ENCODE measurements at places on chromosomes 6 and 20.

DNA sequence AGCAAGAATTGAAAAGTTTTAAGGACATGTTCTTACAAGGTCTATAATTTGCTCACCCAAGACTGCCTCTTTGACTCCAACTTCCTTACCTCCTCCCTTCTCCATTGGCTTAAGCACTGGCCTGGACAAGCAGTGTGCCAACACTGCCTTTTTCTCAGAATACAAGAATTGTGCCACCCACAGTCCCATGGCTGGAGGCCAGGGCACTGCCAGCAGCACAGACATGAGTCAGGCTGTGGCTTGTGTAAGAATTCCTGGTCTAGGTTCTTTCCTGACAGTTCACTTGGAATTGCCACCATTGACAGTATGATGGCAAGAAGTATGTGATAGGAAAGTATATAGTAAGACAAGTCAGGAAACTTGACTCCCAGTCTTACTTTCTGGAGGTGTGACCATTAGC, 202.7 kb upstream of the MARCKS start:
- peak; percentile 42 for DNase-seq

GRCh38 chr20:17044891-17045290, 181.9 kb upstream of the PCSK2 start:
- DNase-seq: no peak

GRCh38 chr20:44993343-44993742, 27.0 kb downstream of the STK4 start:
- DNase-seq: no peak

GRCh38 chr6:131952886-131953509, 1.8 kb upstream of the CCN2 start:
- DNase-seq: no peak

DNA sequence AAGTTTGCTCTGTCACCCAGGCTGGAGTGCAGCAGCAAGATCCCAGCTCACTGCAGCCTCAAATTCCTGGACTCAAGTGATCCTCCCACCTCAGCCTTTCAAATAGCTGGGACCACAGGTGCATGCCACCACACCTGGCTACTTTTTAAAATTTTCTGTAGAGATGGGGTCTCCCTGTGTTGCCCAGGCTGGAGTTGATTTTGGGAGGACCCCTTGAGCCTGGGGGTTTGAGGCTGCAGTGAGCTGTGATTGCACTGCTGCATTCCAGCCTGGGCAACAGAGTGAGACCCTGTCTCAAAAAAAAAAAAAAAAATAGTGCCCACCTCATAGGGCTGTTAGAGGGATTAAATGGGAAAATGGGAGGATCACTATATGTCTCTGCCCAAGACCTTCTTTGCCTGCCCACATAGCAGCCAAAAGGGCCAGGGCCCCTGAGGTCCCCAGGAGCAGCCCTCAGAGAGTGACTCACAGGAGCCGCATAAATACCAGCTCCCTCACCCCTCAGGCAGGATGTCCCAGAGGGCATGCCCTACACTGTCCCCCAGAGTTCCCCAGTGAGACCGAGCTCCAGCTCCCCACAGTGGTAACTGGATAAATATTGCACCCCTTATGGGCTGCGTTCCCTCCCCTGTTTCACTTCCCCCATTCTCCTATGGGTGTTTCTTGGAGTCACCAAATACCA, 11.7 kb upstream of the MDGA1 start:
- DNase-seq: no peak

DNA sequence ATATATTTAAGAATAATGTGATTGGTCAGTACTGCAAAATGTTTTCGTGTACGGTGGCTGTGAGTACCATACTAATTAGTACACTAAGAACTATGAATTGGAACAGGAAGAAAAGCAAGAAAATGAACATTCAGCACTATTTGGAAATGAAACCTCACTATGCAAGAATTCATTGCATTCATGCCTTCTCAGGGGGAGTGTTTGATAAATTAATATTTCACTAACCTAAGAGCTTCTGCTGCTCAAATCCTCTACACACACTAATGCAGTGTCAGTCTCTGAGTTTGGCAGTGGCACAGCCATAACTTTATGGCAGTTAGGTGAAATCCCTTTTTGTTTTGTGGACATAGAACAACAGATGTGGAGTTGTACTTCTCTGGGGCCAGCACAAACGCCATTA, 60.1 kb downstream of the SLC16A10 start:
- no peak for DNase-seq

- DNase-seq: no peak
Observed at GRCh38 chr20:3932681-3933080, 43.5 kb downstream of the PANK2 start.

DNA sequence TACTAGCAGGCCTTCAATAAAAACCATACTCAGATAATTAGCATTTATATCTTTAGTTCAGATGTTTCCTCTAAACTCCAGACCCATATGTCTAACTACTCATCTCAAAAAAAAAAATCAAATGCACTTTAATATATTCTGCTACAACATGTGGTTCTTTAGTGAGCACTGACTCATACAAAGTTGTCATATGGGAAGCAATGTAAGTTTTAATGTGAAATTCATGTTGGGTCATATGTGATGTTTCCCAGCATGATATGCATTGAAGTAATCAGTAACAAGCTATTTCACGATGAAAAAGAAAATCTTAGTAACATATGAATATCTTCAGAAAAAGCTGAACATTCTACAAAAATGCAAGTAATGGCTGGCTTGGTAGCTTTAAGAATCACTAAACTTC, 859.7 kb upstream of the ADGRB3 start:
- no peak for DNase-seq

DNA sequence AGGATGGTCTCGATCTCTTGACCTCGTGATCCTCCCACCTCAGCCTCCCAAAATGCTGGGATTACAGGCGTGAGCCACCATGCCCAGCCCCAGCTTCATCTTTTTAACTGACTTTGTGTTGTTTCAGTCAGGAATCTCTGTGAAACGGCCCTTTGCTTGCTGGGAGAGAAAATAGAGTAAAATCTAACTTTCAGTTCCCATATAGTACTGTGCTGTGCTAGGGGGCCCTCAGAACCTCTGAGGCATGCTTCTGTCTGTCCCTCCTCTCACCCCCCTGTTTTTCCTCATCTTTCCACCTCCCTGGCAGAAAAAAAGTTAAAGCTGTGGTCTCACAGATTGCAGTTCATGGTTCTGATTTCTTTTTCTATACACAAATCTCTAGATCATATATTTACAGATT, 48.4 kb downstream of the LRP11 start:
- no peak for DNase-seq

- no peak for DNase-seq
Observed at GRCh38 chr6:3744211-3744900, 7.2 kb downstream of the PXDC1 start.

DNA sequence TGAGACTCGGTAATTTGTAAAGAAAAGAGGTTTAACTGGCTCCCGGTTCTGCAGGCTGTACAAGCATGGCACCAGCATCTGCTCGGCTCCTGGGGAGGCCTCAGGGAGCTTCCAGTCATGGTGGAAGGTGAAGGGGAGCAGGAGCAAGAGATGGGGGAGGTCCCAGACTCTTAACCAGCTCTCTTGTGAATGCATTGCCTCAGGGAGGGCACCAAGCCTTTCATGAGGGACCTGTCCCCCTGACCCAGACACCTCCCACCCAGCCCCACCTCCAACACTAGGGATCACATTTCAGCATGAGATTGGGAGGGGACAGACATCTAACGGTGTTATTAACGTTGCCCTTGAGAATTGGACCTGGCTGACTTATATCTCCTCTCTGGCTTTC, 68.6 kb downstream of the PTPN1 start:
- DNase-seq: no peak

GRCh38 chr6:149900620-149901443, 2.9 kb upstream of the RAET1E start:
- DNase-seq: no peak

DNA sequence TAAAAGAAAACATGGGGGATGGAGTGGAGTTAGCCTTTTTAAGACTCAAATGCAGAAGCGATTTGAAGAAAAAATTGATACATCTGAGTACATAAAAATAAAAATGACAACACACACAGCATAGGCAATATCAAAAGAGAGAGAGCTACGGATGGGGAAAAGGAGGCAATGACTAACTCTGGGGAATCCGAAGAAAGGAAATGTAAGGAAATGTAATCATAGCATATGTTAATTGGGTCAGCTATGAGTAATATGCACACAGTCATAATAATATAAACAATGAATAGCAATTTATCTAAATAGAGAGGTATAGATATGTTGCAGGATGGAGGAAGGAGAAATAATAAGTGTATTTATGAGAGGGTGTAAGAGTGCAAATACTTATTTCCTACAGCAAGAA, 83.4 kb downstream of the NOL4L start:
- no peak for DNase-seq

DNA sequence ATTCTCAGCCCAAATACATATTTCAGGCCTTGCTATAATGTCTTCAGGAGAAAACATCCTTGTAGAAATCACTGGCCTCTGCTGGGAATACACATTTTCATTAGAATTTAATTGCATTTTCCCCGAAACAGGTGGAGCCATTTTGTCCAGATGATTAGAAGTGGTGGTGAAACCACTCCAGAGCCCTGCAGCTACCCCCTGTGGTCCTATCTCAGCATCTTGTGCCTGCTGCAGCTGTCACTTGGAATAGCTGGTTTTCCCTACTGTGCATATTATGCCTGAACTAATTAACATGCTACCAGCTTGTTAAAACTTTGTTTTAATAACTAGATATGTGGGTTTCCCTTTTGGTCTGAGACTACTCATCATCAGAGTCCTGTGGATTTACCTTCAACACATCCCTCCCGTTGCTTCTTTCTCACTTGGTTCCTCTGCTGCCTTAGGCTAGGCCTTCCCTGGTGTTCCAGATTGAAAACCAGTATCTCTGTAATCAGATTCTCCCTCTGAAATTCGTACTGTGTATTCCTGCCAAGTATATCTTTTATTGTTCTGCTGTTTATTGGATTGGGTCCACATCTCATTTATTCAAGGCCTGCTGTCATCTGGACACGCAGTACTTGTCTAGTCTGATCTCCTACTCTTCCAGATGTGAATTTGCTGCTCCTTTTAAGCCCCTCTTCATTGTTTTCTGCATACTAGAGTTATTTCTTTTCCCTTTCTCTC, 15.2 kb downstream of the DNAH8 start:
- no peak for DNase-seq

- DNase-seq: no peak
Observed at GRCh38 chr20:53149148-53149889, 177.2 kb downstream of the TSHZ2 start.

GRCh38 chr20:24489631-24490260, 20.3 kb downstream of the SYNDIG1 start:
- DNase-seq: no peak

DNA sequence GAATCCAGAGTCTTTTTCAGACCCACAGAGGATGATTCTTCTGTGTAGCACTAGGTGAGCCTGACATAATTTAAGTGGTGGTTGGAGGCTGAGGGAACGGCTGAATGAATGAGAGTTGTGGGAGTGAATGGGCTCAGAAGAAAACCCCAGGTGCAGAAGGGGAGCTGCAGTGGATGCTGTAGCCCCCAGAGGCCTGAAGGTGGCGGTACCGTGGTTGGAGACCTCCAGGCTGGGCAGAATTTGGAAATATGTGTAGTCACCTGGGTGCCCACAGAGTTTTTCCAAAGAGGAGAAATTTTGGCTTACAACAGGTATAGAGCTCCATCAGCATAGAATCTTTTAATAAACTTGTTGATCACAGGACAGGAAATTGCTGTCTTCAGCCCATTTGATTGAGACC, 6.5 kb upstream of the RAET1G start:
- no peak for DNase-seq

DNA sequence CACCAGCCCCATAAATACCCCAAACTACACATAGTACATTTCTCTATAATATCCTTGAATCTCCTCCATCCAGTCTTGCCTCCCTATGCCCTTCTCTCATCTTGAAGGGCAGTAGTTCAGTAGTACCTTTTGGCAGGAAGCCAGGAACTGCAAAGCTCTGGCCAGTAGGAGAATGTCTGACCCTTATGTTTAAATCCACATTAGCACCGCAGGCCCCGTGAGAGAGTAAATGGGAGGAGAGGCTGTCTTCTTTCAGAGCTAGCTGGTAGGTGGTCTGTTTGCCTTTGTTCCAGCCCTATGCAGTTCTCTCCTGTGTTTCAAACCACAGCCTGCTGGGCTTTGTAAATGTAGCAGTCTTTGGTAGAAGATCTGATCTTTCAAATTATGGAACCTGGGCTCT, 690.7 kb downstream of the DOK5 start:
- no peak for DNase-seq

GRCh38 chr6:139320081-139320480, 28.3 kb upstream of the TXLNB start:
- no peak for DNase-seq

GRCh38 chr6:118283766-118284165, 264.3 kb upstream of the PLN start:
- no peak for DNase-seq

- no peak for DNase-seq
Observed at GRCh38 chr6:15453622-15454021, 207.8 kb downstream of the JARID2 start.

DNA sequence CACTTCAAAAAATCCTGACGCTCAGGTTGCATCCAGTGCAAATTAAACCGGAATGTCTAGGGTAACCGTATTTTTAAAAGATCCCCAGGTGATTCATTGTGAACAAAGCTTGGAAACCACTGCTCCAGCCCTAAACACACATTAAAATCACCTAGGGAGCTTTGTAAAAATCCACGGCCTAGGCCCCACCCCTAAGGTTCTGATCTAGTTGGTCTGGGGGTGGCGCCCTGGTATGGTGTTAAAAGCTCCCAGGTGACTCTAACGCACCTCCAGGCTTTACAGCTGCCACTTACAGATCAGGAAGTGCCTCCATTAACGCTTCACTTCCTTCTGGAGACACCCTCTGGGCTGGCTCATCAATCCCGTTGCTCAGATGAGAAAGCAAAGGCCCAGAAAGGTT, 92.2 kb downstream of the GRM4 start:
- DNase-seq: no peak

DNA sequence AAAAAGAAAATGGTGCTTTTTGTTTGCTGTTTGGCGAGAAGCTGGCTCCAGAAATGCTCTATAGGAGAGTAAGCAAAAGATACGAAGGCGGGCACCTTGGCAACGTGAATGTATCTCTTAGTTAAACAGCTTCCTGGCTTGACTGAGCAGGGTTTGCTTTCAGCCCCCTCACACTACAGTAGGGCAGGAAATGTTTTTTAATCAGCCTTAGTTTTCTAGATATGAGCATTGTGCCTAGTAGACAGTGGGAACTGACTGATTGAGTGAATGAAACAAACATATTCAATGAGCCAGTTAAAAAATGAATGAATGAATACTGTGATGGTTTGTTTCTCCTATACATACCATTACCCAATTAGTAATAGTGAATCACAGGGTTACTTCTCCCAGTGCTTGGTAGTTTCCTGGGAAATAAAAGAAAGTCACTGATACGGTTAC, 19.9 kb downstream of the CAP2 start:
- DNase-seq: no peak

DNA sequence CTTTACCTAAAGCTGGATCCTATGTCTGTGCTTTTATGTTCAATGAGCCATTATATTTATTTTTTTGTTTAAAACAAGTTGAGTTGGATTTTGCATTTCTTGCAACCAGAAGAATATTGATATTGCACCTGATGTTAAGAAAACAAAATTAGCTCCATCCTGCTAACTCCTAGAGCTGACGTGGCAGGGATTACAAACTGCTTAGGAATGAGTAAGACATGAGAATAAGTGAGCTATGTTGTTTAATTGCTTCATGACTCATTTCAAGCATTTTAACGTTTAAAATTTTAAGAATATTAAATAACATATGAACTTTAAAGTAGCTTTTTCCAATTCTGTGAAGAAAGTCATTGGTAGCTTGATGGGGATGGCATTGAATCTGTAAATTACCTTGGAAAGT, 663.5 kb downstream of the EPM2A start:
- no peak for DNase-seq

GRCh38 chr20:54048891-54049545, 21.4 kb downstream of the BCAS1 start:
- no peak for DNase-seq

- DNase-seq: no peak
Observed at GRCh38 chr6:116695401-116695800, 14.4 kb downstream of the KPNA5 start.

Measured in GOT3 (cell line).